ENCODE measurements at places on chromosomes 3 and 15.

- no peak for DNase-seq
Measured at GRCh38 chr15:74010929-74011540, 16.5 kb downstream of the PML start.

GRCh38 chr3:32181365-32181764 lies 57.1 kb upstream of the CMTM8 start:
- no peak for DNase-seq

GRCh38 chr3:58148049-58148448 lies 62.7 kb downstream of the DNASE1L3 start:
- no peak for DNase-seq

- DNase-seq, result no peak
Measured at GRCh38 chr3:38006445-38006995, 15.9 kb downstream of the VILL start.

Data from hematopoietic multipotent progenitor cell (in vitro differentiated cells).